ENCODE measurements at places on chromosomes 16 and 17.

GRCh38 chr16:70151941-70152509 is 21.6 kb upstream of the CLEC18C start:
- no peak for DNase-seq

DNA sequence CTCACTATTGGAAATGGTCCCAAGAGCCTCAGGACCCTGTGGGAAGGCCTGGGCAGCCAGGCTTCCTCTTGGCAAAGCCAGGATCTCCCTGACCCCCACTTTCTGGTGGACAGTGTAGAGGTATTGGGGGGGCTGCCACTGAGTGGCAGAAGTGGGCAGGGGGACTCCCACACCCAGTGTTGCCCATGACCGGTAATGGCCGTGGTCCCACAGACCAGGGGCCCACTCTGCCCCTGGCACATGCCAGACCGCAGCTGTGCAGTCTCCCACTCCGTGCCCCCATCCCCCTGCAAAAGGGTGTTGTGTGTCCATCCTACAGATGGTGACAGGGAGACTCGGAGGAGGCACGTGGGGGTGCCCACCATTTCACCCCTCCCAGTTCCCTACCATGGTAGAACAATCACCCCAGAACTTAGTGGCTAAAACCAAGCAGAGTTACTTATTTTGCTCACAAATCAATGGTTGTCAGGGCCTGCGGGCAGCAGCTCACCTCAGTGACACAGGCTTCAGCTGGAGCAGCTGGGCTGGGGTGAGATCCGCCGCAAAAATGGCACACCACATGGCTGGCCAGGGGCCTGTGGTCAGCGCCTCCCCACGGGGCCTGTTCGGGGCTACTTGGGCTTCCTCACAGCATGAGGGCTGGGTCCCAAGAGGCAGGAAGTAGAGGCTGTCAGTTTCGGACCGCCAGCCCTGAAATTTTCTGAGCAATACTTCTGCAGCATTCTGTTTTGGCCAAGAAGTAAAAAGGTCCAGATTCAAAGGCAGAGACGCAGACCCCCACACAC is 59.0 kb upstream of the ZNF469 start:
- DNase-seq = no peak

DNA sequence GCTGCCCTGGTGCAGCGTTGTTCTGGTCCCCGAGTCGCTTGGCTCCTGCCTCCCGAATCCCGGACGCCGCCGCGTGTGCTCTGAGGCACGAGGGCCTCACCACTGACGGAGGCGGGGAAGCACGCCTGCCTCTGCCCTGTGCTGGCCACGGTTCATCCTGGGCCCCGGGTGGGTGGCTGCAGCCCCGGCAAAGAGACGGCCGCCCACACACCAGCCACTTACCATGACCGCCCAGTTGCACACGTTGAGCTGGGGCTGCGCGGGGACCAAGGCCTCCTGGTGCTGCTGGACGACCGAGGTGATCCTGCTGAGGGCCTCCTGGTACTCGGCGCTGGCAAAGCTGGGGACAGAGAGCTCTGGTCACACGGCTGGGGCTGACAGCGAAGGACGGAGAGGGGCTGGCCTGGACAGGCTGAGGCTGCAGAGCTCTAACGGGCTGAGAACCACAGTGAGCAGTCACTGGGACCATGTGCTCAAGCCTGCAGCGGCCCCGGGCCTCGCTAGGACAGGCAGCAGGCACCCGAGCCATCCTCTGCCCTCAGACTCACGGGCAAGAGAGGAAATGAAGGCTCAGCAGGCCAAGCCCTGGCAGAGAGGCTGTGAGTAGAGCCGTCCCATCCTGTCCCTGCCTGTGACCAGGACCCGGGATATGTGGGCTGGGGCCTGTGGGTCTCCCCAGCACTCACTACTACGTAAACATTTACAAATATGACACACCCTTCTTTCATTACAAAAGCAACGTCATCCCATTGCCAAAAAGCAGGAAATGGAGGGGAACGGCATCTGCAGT is 6.3 kb upstream of the APRT start:
- DNase-seq = peak; percentile 22

DNA sequence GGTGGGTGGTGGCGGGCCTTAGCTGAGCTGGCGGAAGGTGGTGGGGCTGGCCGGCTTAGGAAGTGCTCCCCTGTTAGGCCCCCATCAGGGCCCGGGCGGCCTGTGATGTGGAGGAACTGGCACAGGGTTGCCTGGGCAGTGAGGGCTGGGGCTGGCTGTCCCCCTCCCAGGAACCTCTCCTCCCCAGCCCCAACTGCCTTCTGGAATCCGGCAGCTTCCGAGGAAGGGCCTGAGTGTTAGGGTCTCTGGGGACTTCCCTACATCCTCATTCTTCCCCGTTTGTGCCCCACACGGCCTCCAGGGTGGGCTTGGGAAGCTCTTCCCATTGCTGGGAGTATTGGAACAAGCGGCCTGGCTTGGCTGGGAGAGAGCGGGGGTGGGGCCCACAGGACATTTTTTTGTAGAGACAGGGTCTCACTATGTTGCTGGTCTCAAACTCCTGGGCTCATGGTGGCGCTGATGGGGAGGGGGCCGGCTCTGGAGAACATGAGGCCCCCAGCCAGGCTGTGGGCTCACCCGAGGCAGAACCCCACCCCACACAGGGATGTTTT is 89.9 kb upstream of the CIBAR2 start:
- no peak for DNase-seq

DNA sequence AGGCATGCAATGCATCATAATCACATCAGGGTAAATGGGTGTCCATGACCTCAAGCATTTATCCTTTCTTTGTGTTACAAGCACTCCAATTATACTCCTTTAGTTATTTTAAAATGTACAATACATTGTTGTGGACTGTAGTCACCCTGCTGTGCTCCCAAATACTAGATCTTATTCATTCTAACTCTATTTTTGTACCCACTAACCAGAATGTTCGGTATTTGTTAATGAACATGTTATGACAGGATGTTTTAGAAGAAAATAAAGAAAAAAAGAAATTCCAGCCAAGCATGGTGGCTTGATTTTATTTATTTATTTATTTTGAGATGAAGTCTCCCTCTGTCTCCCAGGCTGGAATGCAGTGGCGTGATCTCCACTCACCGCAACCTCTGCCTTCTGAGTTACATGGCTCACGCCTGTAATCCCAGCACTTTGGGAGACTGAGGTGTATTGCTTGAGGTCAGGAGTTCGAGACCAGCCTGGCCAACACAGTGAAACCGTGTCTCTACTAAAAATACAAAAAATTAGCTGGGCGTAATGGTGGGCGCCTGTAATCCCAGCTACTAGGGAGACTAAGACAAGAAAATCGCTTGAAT is 1.8 kb upstream of the NDE1 start:
- no peak for DNase-seq

GRCh38 chr16:30565984-30566383 is 5.5 kb downstream of the ZNF688 start:
- no peak for DNase-seq

DNA sequence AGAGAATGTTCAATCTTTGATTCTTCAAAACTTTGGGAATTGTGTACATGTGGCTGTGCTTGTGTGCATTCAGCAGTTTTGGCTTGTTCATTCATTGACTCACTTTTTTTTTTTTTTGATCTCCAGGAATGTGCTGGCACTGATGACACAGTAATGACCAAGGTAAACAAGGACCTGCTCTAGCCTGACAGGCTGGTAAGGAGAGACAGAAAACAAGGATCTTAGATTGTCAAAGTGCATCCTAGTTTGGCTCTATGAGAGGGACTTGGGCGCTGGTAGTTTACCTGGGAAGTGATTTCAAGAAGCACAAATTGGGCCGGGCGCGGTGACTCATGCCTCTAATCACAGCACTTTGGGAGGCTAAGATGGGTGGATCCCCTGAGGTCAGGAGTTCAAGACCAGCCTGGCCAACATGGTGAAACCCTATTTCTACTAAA is 233.1 kb upstream of the WSCD1 start:
- DNase-seq = peak; percentile 44

DNA sequence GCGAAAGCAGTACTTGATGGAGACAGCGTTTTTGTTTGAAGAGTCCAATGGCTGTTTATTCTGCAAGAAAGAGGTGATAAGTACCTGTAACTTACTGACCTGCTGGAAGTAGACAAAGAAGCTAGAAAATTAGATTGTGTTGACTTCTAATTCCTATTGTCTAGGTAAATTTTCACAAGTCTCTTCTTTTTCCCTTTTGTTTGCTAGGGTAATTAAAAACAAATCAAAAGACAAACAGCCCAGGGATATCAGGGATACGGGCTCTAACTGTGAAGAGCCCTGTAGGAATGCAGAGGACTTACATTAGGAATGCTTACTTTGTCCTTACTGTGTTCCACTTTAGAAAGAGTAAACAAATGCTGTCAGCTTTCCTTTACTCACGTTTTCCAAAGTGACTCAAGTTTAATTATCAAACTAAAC is 7.0 kb downstream of the PSME3IP1 start:
- no peak for DNase-seq

- peak; percentile 53 for DNase-seq
Measured at GRCh38 chr17:50053654-50053960, 2.3 kb upstream of the ITGA3 start.

DNA sequence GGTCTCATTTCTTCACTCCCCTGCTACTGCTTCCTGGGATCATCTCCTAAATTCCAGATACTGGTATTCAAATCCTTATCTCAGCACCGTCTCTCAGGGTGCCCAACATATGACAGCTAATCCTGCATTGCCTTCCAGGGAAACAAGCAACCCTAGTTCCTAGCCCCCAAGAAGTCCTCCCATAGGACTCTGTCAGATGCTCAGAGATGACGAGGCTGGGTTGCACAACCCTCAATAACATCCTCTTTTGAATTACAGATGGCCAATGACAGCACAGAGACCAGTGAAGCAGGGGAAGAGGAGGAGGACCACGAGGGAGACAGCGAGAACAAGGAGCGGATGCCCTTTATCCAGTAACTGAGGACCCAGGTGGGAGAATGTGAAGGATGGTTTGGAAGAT is 45.0 kb upstream of the CLEC3A start:
- no peak for DNase-seq

GRCh38 chr16:268141-269053 is 7.3 kb downstream of the RGS11 start:
- no peak for DNase-seq

- no peak for DNase-seq
Measured at GRCh38 chr16:67158637-67159600, 790 bp downstream of the TRADD start.

- DNase-seq = no peak
Measured at GRCh38 chr17:10802496-10803284, 1.2 kb downstream of the TMEM238L start.

DNA sequence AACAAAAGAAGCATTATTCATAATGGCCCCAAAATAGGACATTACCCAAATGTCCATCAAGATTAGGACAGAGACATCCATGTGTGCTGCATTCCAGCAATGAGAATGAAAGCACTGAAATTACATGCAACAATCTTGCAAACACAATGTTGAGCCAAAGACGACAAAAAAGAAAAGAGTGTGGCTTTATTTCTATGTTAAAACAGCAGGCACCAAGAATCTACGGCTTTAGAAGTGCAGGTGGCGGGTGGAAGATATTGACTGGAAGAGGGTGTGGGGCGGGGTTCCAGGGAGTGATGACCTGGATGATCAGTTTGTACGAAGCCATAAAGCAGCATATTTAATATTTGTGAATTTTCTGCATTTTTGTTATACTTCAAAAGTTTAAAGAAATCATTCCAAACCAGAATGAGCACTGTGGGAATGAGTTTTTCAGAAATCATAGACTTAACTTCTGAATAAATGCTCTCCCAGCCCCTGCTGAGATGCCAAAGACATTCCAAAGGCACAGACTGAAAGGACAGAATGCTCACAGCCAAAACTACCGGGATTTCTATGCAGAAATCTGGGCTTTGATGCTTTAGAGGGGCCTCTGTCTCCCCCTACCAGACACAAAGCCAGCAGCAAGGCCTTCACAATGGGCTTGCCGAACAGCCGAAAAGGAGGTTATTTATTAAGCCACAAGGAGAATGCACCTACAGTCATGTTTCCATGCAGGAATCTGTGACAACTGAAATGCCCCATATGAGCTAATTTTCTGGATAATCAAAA is 361.6 kb downstream of the GRIN2A start:
- no peak for DNase-seq

GRCh38 chr17:39950871-39951348 is 11.9 kb upstream of the GSDMA start:
- no peak for DNase-seq

DNA sequence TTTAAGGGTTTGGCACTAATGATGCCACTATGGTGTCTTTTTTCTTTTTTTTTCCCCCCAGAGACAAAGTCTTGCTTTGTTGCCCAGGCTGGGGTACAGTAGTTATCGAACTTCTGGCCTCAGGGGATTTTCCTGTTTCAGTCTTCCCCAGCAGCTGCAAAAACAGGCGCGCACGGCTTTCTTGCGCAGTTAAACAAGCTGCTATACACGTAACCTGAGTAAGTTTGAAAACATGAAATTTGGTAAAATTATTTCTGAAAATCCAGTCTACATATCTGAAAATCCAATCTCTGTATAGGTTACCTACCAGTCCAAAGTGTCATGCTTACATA is 11.8 kb downstream of the TEX14 start:
- no peak for DNase-seq

GRCh38 chr17:7561028-7561575 is 617 bp upstream of the SENP3 start:
- peak; percentile 81 for DNase-seq

DNA sequence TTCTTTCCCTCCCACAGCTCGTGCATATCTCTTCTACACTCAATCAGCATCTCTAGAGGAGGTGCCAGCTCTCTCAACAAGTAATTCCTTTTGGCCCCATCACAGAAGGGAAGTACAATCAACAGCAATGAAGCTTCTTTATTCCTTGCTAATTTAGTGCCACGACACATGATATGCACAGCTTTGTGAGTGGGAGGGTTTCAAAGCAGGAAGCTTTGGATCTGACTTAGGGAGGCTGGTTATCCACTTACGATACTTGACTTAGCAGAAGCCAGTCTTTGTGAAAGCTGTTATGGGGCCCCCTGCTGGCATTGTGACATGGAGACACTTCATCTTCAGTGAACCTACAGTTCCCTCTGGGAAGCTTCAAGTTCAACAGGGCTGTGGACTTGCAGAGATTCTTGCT is 81.0 kb downstream of the TMEM100 start:
- DNase-seq = peak; percentile 52

DNA sequence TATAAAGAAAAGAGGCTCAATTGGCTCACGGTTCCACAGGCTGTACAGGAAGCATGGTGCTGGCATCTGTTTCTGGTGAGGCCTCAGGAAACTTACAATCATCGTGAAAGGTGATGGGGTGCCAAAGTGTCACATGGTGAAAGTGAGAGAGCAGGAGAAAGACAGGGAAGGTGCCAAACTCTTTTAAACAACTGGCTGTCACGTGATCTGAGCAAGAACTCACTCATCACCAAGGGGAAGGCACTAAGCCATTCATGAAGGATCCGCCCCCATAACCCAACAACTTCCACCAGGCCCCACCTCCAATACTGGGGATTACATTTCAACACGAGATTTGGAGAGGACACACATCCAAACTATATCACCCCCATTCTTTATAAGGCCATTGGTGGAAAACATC is 28.4 kb upstream of the HS3ST2 start:
- DNase-seq = no peak

DNA sequence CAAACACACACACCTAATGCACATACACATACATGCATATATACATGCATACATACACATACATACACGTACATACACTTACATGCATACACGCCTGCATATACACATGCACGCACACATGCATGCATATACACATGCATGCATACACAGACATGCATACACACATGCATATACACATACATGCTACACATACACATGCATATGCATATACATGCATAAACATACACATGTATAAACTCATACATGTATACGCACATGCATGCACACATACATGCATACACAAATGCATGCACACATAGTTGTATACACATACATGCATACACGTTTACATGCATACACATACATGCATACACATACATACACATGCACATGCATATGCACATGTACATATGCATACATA is 23.6 kb upstream of the RMI2 start:
- no peak for DNase-seq
